ENCODE measurements at places on chromosomes 6 and 20.

GRCh38 chr6:166333172-166333995 is 9.0 kb downstream of the SFT2D1 start:
- DNase-seq: no peak

- no peak for DNase-seq
Observed at GRCh38 chr6:90409700-90410099, 113.1 kb upstream of the BACH2 start.

DNA sequence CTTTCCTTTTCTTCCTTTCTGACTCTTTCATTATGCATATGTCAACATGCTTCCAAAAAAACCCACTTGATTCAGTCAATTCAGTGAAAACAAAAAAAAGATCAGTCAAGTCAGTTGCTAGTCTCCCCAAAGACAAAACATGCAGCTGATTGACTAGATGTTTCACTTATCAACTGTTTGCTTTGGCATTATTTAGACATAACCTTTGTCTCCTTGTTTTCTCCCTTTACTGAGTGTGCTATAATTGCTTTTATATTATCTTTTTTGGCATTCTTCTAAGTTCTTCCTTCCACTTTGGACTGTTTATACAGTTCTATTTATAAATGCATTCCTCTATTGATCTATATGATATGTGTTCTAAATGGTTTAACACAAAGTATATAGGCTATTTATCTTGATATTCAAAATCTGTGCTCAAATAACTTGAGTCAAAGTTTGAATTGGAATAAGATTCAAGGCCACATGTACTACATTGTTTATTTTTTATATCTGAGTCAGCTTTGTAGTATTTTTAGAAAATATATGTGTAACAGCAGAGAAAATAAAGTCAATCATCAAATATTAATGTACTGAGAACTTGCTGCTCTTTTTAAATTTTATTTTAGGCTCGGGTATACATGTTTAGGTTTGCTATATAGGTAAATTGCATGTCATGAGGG is 260.5 kb downstream of the CENPW start:
- no peak for DNase-seq

DNA sequence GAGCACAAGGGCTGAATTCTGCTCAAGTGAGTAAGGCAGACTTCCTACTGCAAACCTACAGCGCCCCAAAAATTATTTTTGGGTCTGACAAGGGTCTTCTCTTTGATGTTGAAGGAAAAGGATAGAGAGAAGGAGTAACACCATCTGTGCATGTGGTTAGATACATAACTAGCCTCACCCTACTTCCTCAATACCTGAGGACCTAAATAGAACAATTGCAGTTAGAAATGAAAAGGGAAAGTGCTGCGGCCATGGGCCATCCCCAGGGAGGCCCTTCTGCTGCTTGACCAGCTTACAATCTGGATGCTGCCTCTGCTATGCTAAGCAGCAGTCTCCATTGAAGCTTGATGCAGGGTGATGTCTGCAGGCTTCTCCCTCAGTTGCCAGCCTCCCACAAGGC is 63.2 kb upstream of the ARMH2 start:
- DNase-seq: no peak

- DNase-seq: no peak
Observed at GRCh38 chr6:92126088-92126487, 1293.3 kb downstream of the EPHA7 start.

DNA sequence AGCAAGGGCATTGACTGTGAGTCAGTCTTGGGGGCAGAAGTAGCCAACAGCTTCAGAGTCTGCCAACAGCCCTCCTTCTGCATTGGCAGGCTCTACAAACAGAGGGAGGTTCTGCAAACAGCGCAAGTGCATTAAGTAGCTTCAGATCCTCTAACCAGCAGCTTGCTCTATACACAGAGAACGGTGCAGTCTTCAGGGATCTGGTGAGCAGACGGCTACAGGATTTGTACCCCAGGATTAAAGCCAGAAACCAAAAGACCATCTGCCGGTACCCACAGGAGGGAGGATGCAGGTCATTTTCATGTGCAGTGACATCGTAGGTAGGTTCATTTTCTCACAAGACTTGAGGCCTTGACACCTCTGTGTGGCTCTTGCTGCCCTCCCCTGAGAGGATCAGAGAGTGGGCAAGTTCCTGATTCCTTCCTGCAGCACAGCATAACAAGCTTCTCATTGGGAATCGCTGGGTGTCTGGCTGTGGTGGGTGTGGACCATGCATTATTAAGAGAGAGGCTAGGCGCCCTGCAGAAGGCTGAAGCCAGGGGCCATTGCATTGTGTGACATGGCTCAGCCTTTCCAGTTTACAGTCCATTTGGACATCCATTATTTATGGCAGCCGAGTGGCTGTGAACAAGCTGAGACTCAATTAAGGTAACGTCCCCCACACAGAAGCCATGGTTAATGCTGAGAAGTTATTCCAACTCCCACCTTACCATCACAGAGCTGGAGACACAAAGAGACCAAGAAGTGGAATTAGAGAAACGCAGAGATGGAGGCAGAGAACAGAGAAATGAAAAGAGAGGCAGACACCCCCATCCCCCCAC is 250.0 kb downstream of the LRFN2 start:
- DNase-seq: no peak

DNA sequence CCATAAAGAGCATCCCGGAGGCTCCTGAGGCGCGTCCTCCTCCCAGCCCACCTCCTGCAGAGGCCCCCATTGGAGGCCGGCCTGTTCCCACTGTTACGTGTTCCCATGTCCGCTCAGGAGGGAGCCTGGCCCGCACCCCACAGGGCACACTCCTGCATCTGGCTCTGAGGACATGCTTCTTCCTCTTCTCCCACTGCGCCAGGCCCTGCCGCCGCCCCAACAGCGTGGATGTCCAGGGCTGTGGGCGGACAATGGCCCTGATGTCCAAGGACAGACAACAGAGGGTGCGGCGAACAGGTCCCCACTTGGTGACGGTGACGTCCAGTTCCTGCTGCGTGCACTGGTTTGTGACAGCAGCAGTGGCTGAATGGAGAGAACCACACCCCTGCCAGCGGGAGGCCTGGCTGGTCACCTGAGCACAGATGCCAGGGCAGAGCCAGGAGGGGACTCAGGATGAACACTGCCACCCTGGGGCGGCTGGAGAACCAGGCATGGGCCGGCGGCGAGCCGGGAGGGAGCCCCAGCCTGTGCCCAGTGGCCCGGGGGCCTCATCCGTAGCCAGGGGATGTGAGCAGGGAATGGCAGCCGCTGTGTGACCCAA is 26.6 kb downstream of the FRMD1 start:
- DNase-seq: no peak

GRCh38 chr6:31586599-31587281 is 663 bp downstream of the LST1 start:
- no peak for DNase-seq

- DNase-seq: no peak
Observed at GRCh38 chr6:110597761-110598160, 121.3 kb upstream of the SLC22A16 start.

DNA sequence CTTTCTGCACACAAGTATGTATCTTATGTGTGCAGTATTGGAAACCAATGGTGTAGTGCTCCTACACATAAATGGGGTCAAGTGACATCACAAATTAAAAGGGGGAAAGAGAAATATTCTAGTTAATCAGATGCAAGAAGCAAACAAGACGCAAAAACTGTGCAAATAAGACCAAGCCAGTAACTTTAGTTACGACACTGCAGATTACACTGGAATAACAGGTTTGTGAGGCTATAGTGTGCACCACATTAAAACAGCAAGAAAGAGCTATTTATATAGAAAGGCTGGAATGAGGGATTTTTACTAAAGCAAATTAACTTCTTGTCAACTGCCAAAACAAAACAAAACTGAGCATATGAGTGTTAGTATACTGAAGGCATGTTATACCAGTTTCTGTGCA is 45.8 kb downstream of the NR2E1 start:
- DNase-seq: no peak

DNA sequence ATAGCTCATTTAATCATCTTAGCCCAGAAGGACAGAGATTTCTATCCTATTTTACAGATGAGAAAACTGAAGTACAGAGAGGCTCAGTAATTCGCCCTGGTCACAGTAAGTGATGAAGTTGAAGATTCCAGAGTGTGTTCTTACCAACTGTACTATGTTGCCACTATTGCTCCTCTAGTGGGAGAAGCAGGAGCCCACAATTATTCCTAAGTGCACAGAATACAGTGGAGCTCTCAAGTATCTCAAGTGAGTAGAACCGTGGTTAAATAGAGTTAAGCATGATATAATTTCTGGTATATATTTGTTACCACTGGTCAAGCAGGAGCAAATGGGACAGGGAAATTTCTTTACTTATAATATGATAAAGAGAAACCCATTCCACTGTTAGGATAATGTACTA is 22.1 kb downstream of the REPS1 start:
- DNase-seq: no peak

DNA sequence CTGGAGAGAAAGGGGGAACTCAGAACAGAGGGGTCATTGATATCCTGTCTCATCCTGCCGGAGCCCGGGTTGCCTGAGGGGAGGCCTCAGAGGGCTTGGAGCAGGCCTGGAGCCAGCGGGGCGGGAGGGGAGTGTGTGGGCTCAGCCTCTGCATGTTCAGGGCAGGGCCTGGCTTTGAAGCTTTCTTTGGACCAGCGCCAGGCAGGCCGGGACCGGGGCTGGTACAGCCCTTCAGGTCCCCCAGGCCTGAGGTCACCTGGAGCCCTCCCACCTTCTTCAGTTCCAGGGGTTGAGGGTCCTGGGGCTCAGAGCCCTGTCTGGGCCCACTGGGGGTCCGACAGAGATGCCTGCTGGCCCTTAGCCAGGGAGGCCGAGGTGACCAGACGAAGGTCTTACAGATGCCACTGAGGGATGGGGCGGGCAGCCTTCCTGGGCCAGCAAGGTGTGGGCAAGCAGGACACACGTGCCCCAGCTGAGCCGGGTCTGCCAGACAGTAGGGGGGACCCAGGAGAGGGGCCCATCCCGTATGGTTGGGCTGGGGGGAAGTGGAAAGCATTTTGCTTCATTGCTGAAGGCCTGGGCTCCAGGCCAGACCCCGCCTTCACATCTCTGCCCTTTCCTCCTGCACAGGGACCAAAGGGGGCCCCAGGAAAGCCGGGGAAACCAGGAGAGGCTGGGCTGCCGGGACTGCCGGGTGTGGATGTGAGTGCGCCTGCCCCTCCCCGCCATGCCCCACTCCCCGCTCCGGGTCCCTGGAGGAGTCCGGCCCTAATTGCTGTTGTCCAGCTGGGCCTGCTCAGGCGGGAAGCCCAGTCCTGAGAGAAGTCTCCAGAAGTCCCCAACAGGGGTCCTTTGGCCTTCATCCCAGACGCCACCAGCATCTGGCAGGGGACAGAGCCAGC is 2.0 kb downstream of the COL9A3 start:
- DNase-seq: no peak

GRCh38 chr6:26232940-26233648 is 131.9 kb upstream of the BTN3A2 start:
- DNase-seq: no peak

DNA sequence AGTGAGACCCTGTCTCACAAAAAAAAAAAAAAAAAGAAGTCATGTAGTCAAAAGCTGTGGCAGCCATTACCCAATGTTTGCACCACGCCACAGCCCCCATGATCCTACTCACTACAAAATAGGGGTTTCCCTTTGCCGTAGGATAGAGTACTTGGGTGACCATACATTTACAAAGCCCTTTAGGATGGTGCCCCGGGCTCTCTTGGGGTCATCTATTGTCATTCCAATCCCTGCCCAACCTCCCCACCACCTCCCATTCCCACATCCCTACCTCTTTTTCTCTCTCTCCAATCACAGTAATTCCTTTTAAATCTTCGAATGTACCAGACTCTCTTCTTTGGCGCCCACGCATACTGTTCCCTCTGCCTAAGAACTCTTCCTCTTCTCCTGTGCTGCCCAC is 74.6 kb downstream of the KIAA0319 start:
- DNase-seq: no peak

- DNase-seq: no peak
Observed at GRCh38 chr6:83371423-83371822, 59.4 kb downstream of the ME1 start.

DNA sequence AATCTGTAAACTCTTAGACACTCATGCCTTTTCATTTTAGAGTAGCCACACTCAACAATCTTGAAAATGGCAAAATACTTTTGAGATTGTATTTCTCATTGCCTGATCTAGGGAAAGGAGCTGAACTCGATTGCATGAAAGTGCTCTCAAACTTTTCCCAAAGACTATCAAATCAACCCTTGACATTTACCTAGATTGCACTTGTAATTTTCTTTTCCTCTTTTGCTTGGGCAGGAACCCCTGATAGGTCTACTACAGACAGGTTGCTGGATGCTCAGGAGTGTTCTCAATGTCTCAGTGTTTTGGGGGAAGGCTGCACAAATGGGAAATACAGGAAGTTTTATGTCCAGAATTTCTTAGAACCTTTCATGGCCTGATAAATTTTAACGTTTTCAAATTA is 468.0 kb upstream of the GJE1 start:
- no peak for DNase-seq

GRCh38 chr6:7762760-7763159 is 36.9 kb downstream of the BMP6 start:
- DNase-seq: no peak

GRCh38 chr20:41111578-41111951 is 25.8 kb upstream of the PLCG1 start:
- DNase-seq: no peak

All from stimulated activated CD8-positive, alpha-beta memory T cell treated with anti-CD3 and anti-CD28 coated beads, Interleukin-4, amount 100 ng/mL, for 24 hours (primary cell).